Activated CD4-positive, alpha-beta T cell treated with anti-CD3 and anti-CD28 coated beads for 24 hours (primary cell): ENCODE measurements at places on chromosomes 1 and 21.

DNA sequence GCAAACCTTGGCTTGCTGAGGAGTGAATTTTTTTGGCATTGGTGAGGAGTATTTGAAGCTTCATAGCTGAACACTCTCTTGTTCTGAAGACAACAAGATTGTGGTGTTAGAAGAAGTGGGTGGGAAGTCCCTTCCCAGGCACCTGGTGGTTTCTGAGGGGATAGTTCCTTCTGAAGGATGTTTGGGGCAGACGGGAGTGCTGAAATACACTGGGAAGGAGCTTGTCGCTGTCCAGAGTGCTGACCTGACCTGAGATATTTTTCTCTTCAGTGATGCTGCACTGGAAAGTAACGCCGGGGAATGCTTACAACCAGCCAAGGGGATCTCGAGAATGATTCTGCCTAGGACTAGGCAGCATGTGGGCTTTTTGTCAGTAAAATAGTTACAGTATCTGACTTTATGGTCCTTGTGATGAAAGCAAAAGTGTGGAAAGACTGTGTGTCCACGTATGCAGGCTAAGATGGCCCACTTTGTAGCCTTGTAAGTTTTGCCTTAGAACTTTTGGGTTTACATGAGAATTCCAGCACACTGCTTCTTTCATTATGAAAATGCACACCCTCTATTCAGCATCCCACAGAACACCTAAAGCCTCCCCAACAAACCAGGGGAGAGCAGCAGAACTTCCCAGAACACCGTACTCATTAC is 33.1 kb upstream of the NFASC start:
- DNase-seq, result no peak

DNA sequence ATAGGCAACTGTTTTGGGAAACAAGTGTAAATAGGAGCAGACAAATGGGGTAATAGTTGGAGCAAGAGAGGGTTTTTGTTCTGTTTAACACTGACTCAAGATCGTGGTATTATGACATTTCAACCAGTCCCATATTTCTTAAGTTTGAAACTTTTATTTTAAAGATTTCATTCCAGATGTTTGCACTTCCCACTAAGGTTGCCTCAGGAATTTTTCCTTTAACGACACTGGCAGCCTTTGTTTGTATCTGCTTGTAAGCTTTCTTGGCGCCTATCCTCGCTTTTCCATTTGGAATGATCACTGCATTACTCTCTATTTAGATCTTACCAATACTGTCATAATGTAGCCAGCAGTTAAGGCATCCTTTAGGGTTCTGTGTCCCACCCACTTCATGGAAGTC is 67.7 kb downstream of the ALG6 start:
- DNase-seq, result no peak

DNA sequence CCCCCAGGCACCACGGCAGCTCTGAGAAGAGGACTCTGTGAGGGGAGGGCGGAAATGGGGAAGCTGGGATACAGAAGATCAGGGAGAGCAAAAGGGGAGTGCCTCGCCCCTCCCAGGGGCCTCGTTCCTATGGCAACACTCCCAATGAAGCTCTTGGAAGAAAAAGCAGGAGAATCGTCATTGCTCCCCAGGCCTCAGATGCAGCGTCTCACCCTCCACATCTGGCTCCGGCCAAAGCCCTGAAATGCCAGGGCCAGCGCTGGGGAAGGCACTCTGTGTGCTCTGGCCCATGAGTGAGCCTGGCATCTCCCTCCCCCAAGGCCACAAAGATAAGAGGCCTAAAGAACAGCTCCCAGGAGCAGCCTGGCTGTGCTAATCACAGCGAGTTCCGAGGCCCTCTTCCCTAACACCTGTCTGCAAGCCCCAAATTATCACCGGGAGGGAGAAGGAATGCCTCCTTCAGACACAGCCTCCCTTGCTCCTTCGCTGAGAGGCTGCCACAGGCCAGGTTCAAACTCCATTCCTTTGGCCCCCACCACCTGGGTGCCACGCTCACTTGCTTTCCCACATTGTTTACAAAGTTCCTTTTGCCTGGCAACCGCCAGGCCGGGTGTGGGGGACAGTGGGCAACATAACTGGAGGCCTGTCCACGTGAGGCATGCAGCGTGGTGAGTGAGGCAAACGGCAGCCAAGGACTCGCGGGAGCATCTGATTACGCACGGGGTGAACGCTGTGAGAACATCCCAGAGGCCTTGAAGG is 27.8 kb downstream of the ECE1 start:
- no peak for DNase-seq

DNA sequence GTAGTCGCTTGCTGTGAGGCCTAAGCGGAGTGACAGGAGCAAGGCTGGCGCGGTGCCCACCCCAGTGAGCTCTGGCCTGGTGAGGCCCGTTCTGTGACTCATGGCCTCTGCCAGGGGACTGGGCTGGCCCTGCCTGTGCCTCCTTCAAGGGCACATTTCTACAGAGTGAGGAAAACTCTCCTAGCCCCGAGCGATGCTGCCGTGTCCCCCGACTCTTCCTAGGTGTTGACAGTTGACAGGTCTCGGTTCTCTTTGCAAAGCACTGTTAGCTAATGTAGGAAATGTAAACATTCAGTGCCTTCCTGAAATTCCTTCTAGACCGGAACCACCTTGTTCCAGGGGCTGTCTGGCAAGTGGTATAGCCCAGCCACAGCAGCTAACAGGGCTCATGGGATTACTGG is 43.9 kb downstream of the ABCG1 start:
- DNase-seq, result no peak

GRCh38 chr1:94836891-94837290 is 16.7 kb downstream of the SLC44A3 start:
- no peak for DNase-seq

DNA sequence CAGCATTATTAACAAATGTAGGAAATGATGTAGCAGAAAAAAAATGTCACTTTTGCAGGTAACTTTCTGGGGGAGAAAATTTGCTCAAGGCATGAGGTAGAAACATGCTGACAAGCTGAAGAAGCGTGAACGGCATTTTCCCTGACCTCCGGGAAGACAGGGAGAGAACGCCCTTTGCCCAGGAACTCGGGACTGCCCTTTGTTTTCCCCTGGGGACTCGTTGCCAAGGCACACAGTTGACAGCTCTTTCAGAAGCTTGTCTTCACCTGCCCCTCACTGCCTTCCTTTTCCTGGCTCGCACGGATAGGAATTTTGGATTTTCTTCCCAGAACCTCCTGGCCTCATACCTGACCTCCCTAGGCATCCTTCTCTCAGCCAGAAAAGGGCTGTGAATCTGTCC is 52.7 kb upstream of the COA6 start:
- DNase-seq, result no peak

DNA sequence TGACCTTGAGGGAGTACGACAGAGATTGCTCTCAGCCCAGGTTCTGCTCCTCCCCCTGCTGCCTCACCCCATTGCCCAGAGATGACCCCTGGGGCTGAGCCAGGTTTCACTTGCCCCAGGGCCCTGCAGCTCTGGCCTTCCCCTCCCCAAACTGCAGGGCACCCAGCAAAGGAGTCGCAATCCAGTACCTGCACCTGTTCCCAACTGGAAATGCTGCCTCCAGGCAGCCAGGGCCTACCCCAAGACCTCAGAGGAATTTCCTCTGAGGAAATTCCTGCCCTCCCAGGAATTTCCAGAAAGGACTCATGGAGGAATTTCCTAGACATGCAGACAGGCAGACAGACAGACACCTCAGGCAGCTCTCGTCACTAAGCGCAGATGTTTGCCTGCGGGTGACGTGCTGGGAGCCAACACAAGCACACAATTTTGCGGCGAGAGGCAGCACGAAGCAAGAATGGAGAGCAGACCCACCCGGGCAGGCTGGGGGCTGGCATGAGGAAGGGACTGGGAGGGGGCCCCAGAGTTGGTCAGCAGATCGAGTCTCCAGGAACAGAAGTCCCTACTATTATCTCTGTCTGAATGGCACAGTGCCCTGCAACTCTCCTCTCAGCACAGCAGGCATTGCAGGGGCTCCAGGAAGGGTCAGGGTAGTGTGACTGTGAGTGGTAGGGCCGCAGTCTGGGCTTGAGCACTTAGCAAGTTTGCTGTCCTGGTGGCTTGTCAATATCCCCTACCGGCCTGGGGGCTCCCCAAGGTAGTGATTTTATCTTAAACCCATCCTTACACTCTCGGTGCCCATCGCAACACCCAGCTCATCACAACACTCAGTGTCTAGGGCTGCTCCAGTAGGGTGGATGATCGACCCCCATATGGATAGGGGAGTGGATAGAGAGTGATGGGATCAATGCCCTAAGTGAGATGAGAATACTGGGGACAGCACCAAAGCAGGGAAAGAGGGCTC is 2.9 kb upstream of the EFNA1 start:
- no peak for DNase-seq

DNA sequence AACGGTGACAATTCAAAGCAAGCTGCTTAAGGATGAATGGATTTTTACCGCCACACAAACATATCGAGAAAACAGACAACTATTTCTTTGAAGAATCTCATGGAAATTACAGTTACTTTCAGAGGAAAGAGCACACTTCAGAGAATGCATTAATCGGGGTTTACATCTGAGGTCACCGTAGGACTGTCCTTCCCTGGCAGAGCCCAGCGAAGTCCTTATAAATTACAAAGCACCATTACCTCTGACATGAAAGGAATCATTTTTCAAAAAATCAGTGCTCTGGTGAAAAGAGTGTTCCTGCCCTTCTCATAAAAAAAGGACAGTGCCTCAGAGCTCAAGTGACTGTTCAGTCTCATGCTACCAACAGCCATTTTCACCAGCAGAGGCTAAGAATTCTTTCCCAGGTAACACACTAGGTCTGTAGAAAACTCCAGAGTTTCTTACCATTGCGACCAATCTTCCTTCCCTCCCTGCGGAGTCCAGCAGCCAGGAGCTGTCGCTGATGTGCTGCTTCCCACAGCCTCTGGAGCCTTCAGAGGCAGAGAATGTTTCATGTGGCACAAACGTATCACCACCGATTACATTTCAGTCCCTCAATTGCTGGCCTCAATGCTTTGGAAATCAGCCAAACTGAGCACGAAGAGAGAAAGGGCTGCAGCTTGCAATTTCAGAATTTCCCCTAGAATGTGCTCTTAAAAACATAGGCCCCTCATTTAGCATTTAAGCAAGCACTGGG is 75.4 kb downstream of the PLD5 start:
- DNase-seq, result no peak

GRCh38 chr1:204599098-204599497 is 82.9 kb downstream of the MDM4 start:
- no peak for DNase-seq
